Cerebellar nuclear complex (tissue), 1 donor: ENCODE measurements at places on chromosomes 2 and 18.
A peak's percentile ranks its signal among the peaks of the same experiment; 100 is the strongest.

- no peak for DNase-seq
Observed at GRCh38 chr18:57738078-57738477, 65.0 kb downstream of the ATP8B1 start.

DNA sequence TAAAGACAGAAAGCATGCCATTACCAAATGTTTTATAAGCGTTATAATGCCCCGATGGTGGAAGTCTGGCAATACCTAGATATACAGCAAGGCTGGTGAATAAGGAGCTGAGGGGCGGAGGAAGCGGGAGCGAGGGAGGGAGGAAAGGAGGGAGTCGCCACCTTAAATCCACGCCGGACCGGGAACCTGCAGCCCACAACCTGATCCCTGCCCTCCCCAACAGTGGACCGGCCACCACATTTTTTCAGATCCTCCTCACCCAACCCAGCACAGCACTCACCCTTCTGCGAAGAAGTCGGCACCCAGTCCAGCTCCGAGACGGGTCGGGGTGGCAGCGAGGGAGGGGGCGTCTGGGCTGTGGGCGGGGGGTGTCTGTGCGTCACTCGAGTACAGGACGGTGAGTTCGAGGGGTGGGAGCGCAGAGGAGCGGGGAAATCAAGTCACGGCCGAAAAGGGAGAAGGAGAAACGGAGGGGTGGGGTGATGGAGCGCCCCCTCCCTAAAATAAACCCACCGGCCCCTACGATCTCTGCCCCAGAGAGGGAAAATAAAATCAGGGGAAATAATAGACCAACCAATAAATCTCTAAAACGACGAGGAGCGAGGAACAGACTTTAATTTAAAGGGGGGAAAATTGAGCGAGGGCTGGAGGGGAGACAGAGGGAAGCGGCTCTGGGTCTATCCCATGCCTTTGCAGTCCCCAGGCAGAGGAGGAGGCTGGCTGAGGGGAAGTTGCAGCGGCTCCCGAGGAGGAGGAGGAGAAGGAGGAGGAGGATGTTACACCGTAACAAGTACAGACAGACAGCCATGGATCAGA lies 96.5 kb upstream of the SERTAD2 start:
- DNase-seq = peak; percentile 41

- DNase-seq = no peak
Observed at GRCh38 chr18:78543201-78543725, 436.4 kb upstream of the SALL3 start.

- DNase-seq = no peak
Observed at GRCh38 chr18:48521723-48522122, 17.1 kb upstream of the CTIF start.

GRCh38 chr18:57353940-57354461 lies 1.6 kb downstream of the ST8SIA3 start:
- no peak for DNase-seq

GRCh38 chr18:35495536-35496314 lies 2.0 kb downstream of the INO80C start:
- DNase-seq = no peak

DNA sequence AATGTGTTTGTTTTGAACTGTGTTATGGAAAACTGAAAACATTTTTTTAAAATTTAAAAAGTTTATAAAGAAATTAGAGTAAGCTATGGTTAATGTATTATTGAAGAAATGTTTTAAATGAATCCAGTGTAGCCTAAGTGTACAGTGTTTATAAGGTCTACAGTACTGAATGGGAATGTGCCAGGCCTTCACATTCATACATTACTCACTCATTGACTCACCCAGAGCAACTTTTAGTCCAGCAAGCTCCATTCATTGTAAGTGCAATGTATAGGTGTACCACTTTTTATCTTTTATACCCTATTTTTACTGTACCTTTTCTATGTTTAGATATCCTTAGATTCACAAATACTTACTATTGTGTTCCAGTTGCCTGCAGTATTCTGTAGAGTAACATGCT lies 215.1 kb upstream of the THUMPD2 start:
- DNase-seq = no peak

DNA sequence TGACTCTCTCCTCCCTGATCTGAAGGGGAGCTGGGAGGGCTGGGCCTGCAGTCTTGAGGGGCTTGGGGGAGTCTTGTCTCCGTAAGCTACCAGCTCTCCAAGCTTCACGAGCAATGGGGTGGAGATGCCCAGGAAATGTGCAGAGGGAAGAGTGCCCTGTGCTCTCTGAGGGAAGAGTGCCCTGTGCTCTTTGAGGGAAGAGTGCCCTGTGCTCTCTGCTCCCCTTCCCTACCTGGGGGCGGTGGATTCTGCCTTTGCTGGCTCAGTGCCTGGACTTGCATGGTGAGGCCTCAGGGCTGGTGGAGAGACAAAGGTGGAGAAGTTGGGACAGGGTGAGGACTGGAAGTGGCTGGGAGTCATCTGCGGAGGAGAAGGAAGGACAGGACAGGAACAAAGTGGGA lies 72.7 kb downstream of the TWIST2 start:
- no peak for DNase-seq

DNA sequence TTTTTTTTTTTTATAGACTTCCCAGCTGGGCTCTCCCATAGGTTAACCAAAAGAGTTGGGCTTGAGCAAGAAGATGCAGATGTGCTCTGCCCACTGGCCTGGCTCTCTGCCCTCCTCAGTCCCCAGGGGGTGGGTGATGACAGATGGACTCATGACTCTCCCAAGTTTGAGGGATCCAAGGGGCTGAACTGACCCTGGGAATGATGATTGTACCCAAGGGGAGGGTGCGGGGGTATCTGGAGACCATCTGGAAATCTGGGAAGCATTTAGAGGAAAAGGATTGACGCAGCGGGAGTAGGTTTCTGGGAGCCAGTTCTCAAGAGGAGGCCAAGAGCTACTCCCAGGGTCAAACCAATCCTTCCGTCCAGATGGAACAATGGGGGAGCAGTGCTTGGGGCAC lies 330.8 kb downstream of the CYP26B1 start:
- DNase-seq = no peak

DNA sequence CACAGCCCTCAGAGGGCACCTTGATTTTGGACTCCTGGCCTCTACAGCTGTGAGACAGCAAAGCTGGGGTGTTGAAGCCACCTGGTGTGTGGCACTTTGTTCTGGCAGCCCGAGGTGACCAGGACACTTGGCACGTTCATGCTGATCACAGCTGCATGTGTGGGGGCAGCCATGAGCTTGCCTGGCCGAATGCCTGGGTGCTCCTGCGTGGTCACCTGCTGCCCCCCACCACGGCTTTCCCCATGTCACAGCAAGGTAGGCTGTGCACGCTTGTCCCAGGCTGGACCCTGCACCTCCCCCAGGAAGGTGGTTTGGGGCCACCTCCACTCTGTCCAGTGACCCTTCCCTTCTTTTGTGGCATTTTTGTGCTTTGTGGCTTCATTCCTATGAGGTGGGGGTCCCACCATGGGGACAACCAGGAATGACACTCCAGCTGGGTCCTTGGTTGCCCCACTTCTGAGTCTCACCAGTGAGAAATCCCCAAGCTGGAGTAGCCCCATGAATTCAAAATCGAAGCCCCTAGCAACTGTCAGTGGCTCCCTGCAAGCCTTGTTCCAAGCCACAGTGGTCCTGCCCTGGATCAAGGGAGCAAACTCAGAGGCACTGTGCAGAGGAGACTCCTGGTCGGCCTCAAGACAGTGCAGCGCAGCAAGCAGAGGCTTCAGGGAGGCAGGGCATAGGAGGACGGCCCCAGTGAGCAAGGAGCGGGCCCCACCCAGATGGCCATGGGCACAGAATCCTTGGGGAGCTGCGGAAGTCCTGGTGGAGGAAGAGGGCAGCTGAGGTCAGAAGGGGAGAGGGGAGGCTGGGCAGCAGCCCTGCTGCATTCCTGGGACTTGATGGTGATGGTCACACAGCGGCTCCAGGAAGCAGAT lies 121.4 kb upstream of the HS6ST1 start:
- no peak for DNase-seq

DNA sequence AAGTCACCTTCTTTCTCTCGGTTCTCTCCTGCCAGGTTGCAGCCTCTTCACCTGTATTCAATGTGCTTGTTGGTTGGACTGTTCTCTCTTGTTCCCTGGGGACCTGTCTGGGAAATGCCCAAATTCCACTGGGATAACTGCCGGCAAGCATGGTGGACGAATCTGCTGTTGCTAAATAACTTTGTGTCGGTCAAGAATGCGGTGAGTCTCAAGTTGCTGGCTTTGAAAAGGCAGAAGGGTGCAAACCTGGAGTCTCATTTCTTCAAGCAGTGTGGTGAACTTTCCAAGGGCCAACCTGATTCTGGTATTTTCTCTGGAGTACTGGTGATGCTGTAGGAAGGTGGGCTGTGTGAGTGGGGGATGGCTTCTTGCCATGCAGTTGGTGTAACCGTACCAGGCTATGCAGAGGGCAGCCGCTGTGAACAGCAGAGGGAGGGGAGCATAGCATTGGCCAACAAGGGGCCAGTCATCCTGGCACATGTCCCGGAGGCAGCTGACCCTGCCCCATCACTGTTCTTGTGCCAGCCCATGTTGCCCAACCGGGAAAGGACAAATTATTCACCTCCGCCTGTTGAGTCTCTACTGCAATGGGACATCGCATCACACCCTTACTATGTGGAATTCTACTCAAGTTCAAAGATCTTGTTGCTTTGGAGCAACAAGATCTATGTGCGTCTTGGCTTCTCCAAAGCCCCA lies 88.1 kb upstream of the SEC11C start:
- DNase-seq = no peak

GRCh38 chr2:97678298-97678697 lies 8.8 kb downstream of the C2orf92 start:
- no peak for DNase-seq

DNA sequence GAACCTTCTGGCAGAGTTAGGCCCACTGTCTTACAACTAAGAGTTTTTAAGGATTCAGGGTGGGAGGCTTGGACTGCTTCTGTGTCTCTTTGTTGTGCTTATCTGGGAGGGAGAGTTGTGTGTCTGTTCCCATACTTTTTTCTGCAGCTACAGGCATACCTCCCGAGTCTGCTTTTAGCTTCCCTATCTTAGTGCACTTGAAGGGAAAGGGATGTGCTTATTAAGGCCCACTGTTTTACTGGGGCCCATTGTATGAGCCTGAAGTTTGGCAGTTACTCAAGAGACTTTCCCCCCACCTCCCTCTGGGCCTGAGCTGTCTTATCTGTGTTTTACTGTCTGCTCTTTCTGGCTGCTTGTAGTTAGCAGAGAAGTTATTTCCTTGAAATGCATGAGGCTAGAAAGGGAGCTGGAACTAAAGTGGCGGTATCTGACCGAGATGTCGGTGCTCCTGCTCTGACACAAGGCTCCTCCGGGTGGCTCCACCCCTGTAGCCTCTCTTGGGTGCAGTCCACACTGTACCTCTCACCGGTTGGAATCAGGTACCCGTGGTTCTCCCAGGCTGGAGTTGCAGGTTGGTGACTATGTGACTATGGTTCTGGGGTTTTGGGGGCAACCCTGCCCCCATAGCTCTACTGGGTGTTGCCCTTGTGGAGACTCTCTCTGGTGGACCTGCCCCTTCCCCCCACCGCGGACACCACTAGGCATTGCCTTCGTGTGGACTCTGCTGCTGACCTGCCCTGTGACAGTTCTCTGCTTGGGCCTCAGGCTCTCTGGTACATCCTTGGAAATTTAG lies 12.9 kb downstream of the UBR3 start:
- DNase-seq = no peak

DNA sequence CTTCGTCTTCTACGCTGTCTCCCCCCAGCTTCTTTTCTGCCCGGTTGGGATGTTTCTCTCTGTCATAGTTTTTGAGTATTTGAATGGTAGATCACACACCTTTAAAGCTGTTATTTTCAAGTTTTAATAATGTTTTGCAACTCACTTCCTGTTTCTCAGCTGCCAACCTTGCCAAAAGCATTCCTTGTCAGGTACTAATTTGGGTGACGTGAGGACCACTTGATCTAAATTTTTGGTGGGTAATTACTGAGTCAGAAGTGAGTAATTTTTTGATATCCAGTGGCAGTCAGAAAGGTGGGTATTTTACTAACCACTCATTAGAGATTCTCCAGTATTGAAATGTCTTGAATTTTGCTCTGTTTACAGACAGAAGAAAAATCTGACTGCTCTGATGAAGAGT lies 852.4 kb upstream of the FANCL start:
- DNase-seq = no peak

GRCh38 chr2:57906152-57906732 lies 140.4 kb upstream of the VRK2 start:
- no peak for DNase-seq

DNA sequence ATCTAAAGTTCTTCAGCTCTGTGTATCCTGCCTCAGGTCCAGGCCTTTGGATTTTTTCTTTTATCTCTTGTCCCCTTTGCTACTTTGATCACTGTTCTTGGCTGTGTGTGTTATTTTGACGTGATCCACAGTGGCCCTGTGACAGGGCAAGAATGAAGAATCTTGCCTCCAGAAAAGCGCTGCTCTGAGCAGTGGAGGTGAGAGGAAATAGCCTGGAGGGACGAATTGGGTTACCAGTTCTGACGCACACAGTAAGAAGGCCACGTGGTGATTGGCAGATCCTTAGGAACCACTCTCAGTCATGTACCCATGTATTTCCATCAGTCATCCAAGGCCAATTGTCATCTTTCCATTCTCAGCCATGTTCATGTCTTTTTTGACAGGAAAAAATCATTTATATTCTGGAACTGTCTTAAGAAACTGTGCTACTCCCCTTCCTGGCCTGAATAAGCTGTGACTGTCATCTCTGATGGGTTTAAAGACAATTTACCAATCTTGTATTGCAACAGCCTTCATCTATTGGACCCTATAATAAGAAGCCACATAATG lies 47.6 kb downstream of the MAPK4 start:
- no peak for DNase-seq

DNA sequence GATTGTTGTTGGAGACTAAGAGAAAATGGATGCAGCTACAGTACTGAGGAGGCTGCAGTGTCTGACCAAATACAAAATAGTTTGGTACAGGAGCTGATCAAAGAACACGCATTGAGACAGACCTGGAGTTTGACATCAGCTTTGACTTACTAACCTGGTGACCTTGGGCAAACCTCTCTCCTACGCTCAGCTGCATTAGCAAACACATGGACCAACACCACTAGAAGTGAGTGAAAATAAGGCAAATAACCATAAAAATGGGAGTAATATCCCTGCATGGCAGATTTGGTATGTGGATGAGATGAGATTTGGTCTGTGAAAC lies 126.5 kb downstream of the LPIN1 start:
- no peak for DNase-seq

GRCh38 chr2:192126426-192126825 lies 68.3 kb downstream of the TMEFF2 start:
- DNase-seq = no peak

DNA sequence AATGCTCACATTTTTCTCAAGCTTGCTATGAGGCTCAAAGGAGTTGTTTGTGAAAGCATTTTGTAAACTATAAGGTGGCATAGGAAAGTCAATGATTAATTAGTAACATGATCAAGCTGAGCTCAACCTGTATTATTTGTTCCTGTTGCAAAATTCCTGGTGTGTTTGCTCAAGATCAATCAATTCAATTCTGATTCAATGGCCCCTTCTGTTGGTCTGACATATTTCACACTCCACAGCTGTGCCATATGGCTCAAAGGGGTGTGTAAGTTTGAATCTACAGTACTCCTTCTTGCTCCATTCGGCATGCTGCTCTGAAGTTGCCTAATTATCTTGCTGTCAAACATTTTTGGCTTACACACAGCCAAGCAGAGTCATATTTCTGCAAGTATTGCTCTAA lies 341.6 kb upstream of the LRP1B start:
- no peak for DNase-seq
